IMR-90 (cell line): ENCODE measurements at places on chromosomes 11 and 22. TPM values are rescaled to one million over a fixed set of nuclear protein-coding genes. Genes with fewer than 3 reads are reported as not detected.
A peak's percentile ranks its signal among the peaks of the same experiment; 100 is the strongest.

- DNase-seq, result no peak
Measured at GRCh38 chr11:34323601-34324000, 34.2 kb downstream of the ABTB2 start.

DNA sequence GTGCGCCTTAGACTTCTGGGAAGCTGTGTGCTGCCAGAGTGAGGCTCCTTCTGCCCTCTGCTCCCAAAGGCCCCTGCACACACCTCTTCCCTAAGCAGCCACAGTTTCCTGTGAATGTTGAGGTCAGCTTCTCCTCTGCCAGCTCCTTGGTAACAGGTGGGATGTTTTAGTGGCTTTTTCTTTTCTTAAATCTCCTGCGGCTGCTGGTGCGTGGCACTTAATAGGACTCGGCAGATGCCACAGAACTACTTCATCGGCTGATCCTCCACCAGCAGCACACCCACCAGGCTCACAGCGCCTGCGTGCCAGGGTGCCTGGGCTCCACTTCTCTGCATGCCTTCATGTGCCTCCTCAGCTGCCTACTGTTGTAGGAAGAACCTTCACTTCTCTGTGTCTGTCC is 87.8 kb downstream of the RCN1 start:
- DNase-seq, result no peak

DNA sequence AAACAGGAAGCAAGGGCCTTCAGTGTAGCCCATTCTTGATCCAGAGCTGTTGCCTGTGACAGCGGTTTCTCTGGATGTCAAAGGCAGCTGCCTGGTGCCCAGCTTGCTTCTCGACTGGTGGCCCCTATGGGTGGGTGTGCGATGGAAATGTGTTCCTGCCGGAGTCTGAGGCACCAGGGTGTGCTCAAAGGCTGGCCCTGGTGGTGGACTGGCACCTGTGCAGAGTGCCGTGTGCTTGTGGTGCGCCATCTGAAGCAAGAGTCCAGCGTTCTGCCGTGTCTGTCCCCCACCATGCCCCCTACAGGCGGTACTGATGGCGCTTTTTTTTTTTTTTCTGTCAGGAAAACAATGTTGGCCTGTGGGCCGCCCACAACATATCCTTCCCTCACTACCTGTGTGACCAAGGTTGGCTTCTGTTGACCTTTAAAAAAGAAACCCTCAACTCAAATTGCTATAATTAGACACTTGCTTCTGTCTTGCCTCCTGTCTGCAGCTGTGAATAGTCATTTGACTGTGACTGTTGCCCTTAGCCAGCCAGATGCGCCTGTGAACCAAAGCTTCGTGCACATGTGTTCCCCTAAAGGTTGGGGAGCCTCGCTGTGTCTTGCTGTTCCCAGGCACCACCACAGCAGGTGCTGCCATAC is 4.7 kb upstream of the RANBP1 start:
- peak; percentile 5 for DNase-seq

GRCh38 chr22:43275545-43276317 is 67.4 kb downstream of the SCUBE1 start:
- DNase-seq, result peak; percentile 60

DNA sequence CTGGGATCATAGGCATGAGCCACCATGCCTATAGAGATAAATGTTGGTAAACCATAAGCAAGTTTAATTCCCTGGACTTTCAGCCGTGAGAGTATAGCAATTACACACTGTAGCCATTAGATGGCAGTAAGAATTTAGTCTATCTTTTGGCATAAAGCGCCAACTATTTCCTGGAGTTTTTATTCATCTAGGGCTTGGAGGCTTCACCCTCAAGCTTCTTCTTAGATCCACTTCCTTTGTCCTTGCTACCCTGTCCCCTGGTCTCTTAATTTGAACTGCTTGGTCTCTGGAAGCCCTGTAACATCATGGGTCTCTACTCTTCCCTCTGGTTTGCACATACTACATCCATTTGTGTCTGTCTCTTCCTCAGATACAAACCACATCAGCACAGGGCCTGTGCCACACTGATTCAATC is 38.2 kb downstream of the OR10A6 start:
- peak; percentile 74 for DNase-seq

DNA sequence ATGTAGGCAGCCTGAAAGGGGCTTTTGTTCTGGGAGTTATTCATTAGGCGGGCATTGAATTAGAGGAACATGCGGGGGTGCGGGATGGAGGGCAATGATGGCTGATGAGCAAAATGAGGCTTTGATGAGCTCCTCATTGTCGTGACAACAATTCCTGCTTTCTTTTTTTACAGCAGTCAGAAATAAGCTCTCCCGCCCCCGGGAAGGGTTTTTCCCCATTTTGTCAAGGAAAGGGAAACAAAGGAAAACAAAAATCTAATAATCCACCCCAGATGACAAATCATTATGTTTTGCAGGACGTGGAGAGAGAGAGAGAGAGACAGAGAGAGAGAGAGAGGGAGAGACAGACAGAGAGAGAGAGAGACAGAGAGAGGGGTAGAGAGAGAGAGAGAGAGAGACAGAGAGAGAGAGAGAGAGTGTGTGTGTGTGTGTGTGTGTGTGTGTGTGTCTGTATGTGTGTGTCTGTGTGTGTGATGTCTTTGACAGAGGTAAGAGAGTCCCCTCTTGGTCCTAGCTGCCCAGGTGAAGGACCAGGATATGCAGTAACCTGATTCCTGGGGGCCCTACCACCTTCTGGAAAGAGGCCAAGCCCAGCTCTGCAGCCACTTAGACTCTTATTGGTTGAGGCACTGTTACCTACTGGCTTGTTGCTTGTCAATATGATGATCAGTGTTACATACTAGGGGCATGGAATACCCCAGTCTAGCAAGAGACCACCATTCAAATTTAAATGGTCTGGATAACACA is 46.7 kb upstream of the PARVA start:
- DNase-seq, result peak; percentile 7

DNA sequence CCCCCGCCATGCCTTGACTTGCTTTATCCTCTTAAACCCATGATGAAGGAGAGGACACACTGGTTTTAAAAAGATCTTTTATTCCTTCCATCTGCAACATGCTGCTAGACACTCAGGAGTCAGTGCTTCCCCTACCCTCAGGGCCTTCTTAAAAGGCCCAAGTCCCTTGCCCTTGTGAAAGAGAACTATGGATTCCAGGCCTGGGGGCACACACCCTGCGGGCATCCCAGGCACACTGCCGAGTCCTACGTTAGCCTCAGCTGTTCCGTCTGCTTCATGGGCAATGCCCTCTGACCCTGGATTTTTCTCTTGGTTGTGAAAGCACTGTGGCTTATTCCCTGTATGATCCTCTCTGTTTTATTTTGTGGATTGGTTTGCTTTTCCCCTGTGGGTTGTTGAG is 35.1 kb upstream of the RAB1B start:
- no peak for DNase-seq

- DNase-seq, result peak; percentile 85
Measured at GRCh38 chr22:17970201-17970708, 54.1 kb downstream of the MICAL3 start.

- no peak for DNase-seq
Measured at GRCh38 chr11:78533399-78533798, 41.3 kb downstream of the NARS2 start.

DNA sequence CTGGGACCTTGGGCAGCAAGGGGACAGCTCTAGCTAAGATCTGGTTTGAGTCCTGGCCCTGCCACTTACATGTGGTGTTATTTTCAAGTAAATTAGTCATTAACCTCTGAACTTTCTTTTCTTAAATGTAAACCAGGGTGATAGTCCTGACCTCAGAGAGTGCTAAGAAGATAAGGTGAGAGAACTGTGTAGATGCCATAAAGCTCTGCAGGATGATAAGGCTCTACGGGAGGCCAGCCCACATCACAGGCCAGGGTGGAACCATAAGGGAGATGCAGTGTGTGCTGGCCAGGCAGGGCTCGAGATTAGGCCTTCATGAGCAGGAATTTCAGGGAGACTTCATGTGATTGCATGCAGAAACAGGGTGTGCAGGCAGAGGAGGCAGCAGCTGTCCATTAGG is 24.2 kb downstream of the NECTIN1 start:
- no peak for DNase-seq

DNA sequence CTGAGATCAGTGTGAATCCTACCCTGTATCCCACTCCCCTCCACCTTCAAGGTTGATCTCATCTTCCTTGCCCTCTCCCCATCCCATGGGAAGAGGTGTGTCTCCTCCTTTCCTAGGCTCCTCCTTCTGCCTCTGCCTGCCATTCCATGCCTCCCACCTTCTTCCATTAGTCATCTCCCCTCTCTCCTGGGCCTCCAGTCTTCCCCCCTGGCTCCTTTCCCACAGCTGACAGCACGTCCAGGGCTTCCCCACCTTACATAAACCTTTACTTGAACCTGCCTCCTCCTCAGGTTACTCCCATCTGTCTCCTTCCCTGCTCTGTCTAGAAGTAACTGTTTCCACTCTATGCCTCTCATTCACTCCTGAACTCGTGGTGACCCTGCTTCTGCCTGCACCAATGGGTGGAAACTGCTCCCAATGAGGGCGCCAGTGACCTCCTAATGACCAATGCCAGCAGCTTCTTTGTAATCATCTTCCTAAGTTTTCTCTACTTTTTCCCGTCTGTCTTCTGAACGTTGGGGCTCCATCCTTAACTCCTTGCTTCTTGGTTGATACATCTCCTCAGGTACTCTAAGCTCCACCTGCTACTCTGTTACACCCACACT is 266.9 kb upstream of the NARS2 start:
- peak; percentile 46 for DNase-seq

DNA sequence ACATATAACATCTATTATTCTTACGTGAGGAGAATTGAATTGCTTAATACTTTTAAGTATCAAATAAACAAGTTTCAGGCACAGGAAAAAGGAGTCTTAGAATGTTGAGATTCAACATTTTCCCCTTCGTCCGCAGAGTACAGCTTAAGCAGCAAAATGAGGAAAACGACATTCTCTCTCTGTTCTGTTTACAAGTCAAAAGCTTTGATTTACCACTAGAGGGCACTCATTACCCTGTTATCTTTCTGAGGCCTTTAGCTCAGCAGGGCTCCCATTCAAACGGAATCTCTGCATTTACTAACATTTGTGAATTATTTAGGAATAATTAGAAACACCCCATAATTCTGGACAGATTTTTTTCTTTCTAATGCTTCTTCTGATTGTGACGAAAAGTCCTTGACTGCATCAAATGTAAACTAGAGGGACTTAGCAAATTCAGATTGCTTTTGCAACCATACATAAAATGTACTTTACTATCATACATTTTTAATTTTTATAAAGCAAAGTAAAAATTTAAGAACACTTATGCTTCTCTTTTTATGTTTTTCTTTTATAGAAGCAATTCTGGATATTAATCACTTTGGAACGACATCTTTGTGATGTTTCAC is 75.0 kb downstream of the JRKL start:
- DNase-seq, result peak; percentile 78

DNA sequence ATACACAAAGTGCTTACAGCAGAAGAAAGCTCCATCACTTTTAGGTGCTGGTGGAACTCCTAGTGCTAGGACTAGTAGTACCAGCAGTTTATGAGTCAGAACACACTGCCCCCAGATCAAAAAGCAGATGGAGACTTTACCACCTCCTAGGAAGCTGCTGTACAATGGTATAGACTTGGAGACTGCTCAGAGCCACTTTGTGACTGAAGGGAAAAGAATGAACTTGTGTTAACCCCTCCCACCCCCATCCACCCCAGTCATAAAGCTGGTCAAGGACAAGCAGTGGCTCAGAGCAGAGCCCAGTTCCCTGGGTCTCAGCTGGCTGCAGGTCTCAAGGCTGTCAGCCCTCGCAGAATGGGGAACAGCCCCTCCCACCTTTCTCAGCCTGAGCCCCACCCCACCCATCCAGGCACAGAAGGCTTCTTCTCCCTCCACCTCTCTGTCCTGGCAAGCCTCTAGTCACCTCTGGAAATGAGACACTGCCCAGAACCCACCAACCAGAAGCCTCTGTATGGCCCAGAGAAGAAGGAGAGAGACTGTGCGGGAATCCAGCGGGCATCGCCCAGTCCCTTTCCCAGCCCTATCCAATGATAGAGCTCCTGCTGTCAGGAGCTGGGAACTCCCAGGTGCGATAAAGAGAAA is 23.8 kb downstream of the PACSIN2 start:
- peak; percentile 91 for DNase-seq

DNA sequence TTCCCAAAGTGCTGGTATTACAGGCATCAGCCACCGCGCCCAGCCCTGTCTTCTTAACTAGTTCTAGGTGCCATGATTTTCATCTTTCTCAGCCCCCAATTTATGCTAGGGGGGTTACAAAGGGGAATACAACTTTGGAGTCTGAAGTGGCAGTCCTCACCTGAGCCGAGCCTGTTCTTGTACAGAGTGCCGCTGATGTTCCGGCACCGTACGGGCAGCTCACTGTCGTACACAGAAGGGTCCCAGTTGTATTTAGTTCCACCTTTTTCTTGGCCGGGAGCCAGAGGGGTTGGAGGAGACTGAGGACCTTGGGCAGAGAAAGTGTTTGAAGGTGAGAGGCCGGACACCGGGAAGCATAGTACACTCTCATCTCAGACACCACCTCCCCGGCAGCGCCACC is 7.3 kb downstream of the DEAF1 start:
- no peak for DNase-seq

DNA sequence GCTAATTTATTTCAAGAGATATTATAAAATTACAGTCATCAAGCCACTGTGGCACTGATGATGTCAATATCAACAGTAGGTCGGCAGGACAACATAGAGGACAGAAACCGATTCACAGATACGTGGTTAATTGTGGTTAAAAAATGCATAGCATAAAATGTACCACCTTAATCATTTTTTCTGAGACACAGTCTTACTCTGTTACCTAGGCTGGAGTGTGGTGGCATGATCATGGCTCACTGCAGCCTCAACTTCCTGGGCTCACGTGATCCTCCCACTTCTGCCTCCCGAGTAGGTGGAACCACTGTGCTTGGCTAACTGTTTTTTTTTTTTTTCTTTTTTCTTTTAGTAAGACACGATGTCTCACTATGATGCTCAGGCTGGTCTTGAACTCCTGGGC is 21.0 kb upstream of the TOLLIP start:
- DNase-seq, result no peak

DNA sequence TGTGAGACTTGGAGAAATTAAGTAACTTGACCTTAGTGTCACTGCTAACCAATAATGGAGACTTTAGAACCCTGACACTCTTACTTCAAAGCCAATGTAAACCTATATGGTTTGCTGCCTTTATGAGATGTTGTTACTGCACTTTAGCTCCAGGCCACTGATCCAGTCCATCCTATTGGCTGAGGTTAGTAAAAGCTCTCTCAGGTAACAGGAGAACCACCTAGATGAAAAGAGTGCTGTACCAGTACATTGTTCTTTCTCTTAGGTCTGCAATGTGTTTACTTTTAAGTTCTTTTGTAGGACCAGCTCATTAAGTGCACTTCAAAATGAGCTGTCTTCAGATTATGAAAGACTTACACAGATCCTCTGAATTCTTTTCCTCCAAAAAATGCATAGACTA is 994.0 kb upstream of the FAT3 start:
- DNase-seq, result no peak

CECR2 gene
- total RNA-seq, result not detected in 2 replicates

LIF gene
- total RNA-seq, result 79.4 and 130 TPM in 2 replicates

DDI1 gene
- total RNA-seq, result not detected in 2 replicates

SLC22A25 gene
- total RNA-seq, result not detected in 2 replicates

ELF5 gene
- total RNA-seq, result not detected in 2 replicates

C1QTNF4 gene
- under 0.01 TPM in 1 of 2 replicates, not detected in the other for total RNA-seq

RAC2 gene
- total RNA-seq, result 10.0 and 11.1 TPM in 2 replicates

NDUFS3 gene
- 77.1 and 79.7 TPM in 2 replicates for total RNA-seq
